Mesendoderm (in vitro differentiated cells): ENCODE measurements at places on chromosomes 6 and 20.
A peak's percentile ranks its signal among the peaks of the same experiment; 100 is the strongest.

GRCh38 chr20:48204499-48204898 lies 419.2 kb upstream of the SULF2 start:
- no peak overlapping the region for H3K27ac ChIP-seq
- DNase-seq, result no peak
- no peaks in the 10 kb centered on the region for H3K36me3 ChIP-seq
- peaks cover 2% of the 10 kb centered on the region for H3K4me1 ChIP-seq

DNA sequence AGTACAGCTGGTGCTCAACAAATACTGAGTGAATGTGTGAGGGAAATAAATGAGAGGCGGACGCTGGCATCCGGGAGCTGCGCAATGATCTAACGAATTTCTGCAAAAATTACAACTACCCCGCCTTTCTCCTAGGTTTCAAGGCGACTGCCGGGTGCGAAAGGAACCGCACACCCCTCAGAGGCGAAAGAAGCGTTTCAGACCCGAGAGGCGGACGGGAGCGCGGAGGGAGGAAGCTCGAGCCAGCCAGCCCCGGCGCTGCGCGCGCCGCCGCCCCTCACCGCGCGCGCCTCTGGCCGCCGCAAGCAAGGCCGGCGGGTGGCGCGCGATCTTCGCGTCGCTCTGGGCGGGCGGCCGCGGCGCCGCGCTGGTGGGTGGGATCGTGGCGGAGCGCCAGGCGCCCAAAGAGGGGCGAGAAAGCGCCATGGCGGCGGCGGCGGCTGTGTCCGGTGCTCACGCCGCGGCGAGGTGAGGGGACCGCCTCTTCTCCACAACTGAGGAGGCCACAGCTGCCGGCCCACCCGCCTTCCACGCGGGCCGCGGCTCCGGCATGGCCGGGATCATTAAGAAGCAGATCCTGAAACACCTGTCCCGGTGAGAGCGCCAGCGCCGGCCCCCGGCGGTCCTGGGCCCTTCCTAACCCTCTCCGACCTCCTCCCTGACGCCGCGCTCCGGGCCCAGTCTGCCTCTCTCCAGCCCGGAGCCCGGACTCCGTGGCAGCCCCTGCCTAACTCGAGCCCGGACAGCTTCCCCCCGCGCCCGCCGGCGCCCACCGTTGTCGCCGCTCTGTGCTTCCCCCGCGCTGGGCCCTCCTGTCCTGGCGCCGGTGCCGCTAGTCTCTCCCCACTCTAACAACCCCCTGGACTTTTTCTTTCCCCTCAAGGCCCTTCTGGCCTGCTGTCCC lies at the start of gene BLTP3A:
BLTP3A (plus strand) TSS at position 383 of the 904 bp plus-strand sequence; CDS start at position 551, 168 bp downstream.
- peak; percentile 83 for DNase-seq
- H3K36me3 ChIP-seq, result no peaks in the 10 kb centered on the region
- peak within 1 kb of the TSS; percentile 84 for H3K4me3 ChIP-seq
- peaks cover 3% of the 10 kb centered on the region for H3K4me1 ChIP-seq

DNA sequence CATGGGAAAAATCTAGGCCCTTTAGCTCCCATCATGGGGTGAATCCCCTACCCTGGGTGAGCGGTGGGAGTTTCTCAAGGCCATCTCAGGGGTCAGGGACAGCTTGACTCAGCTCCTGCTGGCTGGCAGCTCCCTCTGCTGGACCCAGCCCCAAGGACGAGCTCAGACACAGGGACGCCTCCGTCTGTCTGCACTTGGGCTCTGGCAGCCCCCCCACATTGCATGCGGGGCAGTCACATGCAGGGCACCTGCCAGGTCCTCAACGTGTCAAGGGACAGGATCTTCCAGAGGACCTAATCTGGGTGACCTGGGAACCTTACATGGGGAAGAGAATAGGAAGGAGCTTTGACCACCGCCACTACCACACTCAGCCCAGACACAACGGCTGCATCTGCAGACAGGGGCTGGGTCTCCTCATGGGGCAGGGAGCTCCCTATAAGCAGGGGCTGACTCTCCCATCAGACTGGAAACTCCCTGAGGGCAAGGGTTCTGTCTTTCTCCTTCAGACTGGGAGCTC lies 173.4 kb downstream of the MRPL14 start:
- no peak overlapping the region for H3K4me3 ChIP-seq
- no peak overlapping the region for H3K27ac ChIP-seq
- no peaks in the 10 kb centered on the region for H3K27me3 ChIP-seq
- H3K4me1 ChIP-seq, result no peaks in the 10 kb centered on the region
- peak; percentile 74 for DNase-seq
- H3K36me3 ChIP-seq, result no peaks in the 10 kb centered on the region

DNA sequence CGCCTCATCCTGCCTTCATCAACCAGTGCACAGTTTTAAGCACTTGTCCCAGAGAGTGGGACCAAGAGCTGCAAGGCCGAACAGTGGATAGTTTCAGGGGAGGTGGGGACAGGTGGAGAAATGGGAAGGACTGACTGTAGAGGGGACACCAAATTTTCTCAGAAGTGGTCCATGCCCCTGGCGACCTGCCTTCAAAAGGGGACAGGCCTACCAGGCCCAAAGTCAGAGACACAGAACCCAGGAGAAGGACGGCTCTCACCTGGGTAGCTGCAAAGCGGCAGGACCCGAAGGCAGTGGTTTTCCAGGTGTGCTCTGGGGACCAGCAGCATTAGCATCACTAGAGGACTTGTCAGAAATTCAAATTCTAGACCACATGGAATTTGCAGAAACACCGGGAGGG lies 5.8 kb downstream of the TFEB start:
- no peaks in the 10 kb centered on the region for H3K27me3 ChIP-seq
- peaks cover 6% of the 10 kb centered on the region for H3K4me1 ChIP-seq
- H3K27ac ChIP-seq, result no peak overlapping the region
- H3K36me3 ChIP-seq, result no peaks in the 10 kb centered on the region
- no peak for DNase-seq

DNA sequence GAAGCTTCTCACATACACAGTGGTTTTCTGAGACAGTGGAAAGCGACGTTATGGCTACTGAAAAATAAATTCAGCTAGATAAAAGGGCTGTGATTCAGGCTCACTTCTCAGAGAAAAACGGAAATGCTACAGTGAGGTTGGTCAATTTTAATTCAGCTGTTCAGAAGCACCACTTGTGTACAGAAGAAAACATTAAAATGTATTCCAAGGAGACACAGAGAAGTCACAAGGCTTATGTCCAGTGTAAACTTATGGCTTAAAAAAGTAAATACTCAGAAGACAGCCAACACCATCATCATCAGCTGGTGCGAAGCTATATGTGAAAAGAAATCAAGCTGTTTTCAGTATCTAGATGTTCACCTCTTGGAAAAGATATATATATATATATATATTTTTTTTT lies 68.6 kb downstream of the ABHD12 start:
- H3K27me3 ChIP-seq, result no peaks in the 10 kb centered on the region
- peaks cover 2% of the 10 kb centered on the region for H3K4me1 ChIP-seq
- H3K27ac ChIP-seq, result no peak overlapping the region
- no peak overlapping the region for H3K4me3 ChIP-seq
- no peaks in the 10 kb centered on the region for H3K36me3 ChIP-seq

DNA sequence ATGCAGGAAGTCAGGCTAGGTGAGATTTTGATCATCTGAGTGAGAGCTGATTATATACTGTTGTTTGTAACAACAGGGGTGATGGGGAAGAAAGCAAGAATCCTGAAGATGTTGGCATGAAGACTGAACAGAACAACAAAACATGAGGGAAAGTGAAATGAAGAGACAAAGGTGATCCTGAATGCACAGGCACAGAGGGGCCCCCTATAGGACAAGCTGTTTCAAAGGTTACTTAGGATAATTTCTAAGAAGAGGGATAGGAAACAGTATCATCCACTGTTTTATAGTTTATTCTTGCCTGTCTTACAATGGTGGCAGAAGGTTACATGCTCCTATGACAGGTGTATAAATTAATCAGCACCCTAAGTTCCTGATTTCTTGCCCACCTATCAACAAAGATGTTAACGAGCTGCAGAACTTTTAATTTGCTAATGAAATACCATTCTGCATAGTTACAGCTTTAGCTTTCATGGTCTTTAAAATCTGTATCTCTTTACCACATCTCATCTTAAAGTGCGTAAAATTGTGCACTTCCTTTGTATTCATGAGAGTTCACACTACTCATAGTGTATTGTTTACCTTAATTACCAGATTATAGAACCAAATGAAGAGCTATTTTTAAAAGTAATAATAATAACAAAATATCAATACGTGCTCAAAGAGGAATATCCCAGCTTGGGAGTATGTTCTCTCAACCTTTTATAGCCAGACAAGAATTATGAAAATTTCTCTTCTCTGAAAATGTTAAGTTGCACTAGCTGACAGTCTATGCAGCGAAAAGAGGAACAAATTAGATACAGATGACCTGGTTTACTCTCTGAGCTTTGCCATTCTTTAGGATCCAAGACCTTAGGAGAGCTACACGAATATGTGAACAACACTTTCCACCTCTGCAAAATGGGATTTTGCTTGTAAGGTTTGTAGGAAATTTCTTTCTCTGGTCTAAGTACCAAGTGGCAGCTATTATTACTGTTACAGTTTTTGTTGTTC lies 192.5 kb downstream of the EDN1 start:
- no peaks in the 10 kb centered on the region for H3K4me1 ChIP-seq
- H3K27me3 ChIP-seq, result no peaks in the 10 kb centered on the region
- peak; percentile 32 for DNase-seq
- H3K27ac ChIP-seq, result no peak overlapping the region
- H3K4me3 ChIP-seq, result no peak overlapping the region

DNA sequence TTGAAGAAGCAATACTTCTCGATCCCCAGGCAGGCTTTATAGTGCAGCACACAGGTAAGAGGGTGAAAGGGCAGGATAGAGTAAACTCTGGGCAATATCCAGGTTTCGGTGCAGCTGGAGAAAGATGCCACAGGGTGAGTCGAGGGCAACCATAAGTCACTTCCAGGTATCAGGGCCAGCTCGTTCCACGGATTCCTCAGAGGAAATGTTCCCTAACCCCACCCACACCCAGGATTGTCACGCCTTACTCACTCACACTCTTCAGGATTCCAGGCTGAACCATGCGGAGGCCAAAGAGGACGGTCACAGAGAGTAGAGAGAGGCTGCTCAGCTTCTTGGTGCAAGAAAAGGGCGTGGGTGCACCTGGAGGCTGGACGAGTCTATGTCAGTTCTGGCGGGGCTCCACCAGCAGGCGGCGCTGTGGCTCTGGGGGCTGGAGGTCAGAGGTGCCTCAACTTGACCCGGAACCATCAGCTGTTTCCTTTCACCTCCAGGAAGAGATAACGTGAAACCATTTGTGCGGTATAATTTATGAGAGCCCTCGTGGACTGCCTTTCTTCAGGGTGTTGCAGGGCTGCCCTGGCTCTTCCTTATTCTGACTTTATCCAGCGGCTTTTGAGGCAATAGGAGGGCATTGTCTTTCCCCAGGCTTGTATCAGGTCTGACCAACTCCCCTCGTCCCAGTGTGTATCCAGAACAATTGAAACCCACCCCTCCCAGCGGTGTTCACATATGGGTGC lies 14.5 kb upstream of the WFDC12 start:
- DNase-seq, result peak; percentile 74
- H3K4me3 ChIP-seq, result no peak overlapping the region
- H3K4me1 ChIP-seq, result no peaks in the 10 kb centered on the region
- H3K27ac ChIP-seq, result no peak overlapping the region
- H3K36me3 ChIP-seq, result no peaks in the 10 kb centered on the region

DNA sequence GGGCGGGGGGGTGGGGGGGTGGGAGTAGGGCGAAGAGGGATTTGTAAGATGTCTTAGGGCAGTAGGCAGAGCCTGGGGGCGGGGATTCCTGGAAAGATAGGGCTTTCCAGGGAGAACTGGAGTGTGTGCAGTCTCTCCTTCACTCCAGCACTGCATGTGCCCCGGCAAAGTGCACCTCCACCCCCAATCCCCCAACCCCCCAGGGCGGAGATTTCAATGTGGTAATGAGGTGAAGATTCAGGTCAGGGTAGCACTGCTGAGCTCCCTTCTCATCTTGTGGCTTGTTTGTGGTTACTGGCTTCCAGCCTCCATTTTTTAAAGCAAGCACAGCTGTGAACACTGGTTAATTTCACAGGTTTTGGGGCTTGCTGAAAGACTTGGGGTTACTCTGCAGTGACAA lies 5.9 kb downstream of the TMEM239 start:
- H3K27ac ChIP-seq, result no peak overlapping the region
- no peak for DNase-seq

GRCh38 chr6:134312038-134312660 lies 5.8 kb downstream of the SGK1 start:
- no peaks in the 10 kb centered on the region for H3K36me3 ChIP-seq
- H3K27ac ChIP-seq, result no peak overlapping the region
- no peaks in the 10 kb centered on the region for H3K4me1 ChIP-seq

GRCh38 chr6:166176106-166176505 lies 8.5 kb upstream of the TBXT start:
- no peaks in the 10 kb centered on the region for H3K36me3 ChIP-seq
- DNase-seq, result no peak
- H3K27me3 ChIP-seq, result no peaks in the 10 kb centered on the region
- H3K27ac ChIP-seq, result no peak overlapping the region
- H3K4me3 ChIP-seq, result no peak overlapping the region

DNA sequence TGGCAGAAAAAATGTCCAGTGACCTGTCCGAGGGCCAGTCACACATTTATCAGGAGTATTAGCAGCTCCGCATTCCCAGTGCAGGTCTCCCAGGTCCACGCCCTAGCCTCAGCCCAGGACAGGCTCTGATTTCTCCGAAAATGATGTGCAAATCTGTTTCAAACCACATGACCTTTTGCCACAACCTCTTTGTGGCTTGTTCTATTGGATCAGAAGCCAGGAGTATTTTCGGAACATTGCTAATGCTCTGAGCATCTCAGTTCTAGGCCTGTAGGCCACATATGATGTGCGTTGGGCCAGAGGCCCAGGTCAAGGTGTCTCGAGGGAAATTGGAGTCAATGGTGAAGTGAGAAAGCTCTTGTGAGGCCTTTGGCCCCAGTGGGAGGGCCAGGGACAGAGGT lies 40.4 kb downstream of the SNX5 start:
- H3K4me1 ChIP-seq, result no peaks in the 10 kb centered on the region
- H3K36me3 ChIP-seq, result no peaks in the 10 kb centered on the region
- no peak for DNase-seq
- H3K27me3 ChIP-seq, result no peaks in the 10 kb centered on the region
- H3K4me3 ChIP-seq, result no peak overlapping the region

- H3K27ac ChIP-seq, result no peak overlapping the region
- no peaks in the 10 kb centered on the region for H3K36me3 ChIP-seq
- H3K4me1 ChIP-seq, result no peaks in the 10 kb centered on the region
- peaks cover 26% of the 10 kb centered on the region for H3K27me3 ChIP-seq
- DNase-seq, result peak; percentile 73
Observed at GRCh38 chr6:149934249-149935156, 7.3 kb upstream of the ULBP2 start.

- peaks cover 9% of the 10 kb centered on the region for H3K4me1 ChIP-seq
- no peaks in the 10 kb centered on the region for H3K36me3 ChIP-seq
- no peak overlapping the region for H3K27ac ChIP-seq
- no peak overlapping the region for H3K4me3 ChIP-seq
- no peak for DNase-seq
- H3K27me3 ChIP-seq, result no peaks in the 10 kb centered on the region
Observed at GRCh38 chr6:14857501-14857900, 388.4 kb upstream of the JARID2 start.
